ENCODE measurements at places on chromosomes 2 and 18. TPM values are rescaled to one million over a fixed set of nuclear protein-coding genes. Genes with fewer than 3 reads are reported as not detected.

GRCh38 chr2:236574424-236575145 lies 5.0 kb downstream of the ACKR3 start:
- DNase-seq, result no peak

GRCh38 chr2:208366215-208367127 lies 40.1 kb upstream of the PTH2R start:
- DNase-seq, result no peak

GRCh38 chr2:2740238-2740775 lies 409.2 kb upstream of the MYT1L start:
- no peak for DNase-seq

Gene SCN2A
- total RNA-seq, result not detected

DNA sequence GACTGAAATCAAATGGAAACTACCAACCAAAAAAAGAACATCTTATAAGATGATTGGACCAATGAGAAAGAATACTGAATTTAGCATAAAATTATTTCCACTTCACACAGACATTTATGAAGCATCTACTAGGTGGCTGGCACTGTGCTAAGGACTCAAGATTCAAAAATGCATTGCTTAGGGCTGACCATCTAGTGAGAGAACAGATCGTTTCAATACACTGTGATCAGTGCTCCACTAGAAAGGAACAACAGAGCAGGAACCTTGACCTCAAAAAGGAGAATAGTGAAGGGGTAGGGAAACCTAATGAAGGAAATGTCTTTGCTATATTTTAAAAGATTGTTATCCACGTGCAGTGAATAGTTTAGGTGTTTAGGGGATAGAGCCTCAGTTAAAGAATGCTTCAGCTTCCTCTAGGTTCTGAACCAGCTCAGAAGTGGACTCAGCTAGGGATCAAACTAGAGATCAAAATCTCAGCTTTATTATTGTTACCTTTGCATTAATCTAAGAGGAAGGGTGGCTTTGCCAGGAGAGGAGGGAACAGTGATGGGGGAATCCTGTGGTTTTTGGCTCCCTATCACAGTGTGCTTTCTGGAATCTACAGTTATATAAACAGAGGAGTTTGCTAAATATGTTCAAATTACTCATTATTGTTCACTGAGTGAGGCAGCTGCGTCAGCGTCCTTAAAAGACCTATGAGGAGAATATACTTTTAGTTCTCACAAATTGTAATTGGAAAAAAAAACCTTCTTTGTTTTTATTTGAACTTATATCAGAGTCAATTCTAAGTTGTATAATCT lies 16.2 kb upstream of the BBS5 start:
- DNase-seq, result no peak

DNA sequence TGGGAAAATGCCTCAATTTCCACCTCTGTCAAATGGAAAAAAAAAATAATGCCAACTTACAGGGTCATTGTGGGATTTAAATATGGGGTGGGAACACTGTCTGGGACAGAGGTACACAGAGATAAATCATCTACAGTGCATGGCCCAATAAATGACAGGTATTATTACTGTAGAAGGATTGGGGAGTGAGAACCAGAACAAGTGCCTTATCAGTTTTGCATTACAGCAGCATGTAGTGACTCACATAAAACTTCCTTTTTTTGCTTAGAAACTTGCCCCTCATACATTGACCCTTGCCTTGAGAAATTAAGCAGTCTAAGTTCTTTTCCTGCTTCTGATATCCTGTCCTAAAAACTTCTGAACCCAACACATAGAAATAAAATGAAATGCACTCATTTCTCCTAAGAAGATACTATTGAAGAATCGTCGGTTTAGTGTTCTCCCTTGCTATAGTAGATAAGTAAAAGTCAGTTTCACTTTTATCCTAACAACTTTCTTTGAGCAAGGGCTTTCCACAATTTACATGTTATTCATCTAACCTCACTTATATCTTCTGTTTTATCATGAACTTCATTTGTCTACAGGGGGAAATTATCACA lies 121.0 kb upstream of the HAAO start:
- no peak for DNase-seq
